ENCODE measurements at places on chromosomes 1 and 21.
A peak's percentile ranks its signal among the peaks of the same experiment; 100 is the strongest.

GRCh38 chr1:100387209-100387608 is 34.9 kb downstream of the CDC14A start:
- DNase-seq = no peak

- no peak for DNase-seq
Measured at GRCh38 chr1:87641996-87642395, 313.3 kb downstream of the LMO4 start.

DNA sequence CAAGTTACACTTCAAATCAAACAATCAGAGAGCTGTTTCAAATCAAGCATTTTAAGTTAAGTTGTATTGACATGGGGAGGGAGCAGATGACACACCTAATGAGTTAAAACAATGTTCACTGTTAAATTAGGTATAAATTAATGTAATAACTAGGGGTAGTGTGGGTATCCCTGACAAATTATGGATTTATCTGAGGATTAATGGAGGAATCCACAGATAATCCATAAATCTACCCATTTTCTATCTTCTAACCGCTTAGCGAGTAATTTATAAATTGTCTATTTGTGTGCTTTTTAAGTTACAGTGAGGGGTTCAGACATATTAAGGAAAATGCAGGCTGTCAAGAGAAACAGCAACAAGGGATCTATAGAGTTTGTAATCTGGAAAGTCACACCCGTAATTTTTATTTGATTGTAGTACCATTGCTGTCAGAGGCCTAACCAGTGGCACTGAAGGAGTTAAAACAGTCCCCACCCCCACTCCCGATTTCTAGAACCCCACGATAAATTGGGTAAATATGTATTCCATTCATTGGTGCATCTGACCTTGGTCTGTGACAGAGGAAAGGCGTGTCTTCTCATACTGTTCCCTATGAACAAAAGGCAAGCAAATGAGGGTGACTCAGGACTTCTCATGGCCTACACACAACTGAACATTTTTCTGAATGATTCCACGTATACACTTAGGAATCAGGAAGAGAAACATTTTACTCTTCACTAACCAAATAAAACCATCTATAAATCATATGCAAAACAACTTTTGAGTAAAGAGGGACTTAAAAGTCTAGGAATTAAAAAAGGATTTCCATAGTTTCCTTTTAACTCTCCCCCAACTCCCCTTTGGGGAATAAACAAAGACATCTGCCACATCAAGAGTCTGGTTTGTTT is 7.4 kb downstream of the IRF2BP2 start:
- peak; percentile 87 for DNase-seq

GRCh38 chr1:229370601-229371021 is 27.8 kb upstream of the CCSAP start:
- DNase-seq = no peak

- peak; percentile 32 for DNase-seq
Measured at GRCh38 chr1:199463521-199464127, 563.9 kb upstream of the NR5A2 start.

- peak; percentile 35 for DNase-seq
Measured at GRCh38 chr1:39047374-39048229, 21.5 kb downstream of the NDUFS5 start.

GRCh38 chr1:218475275-218475674 is 130.1 kb downstream of the TGFB2 start:
- no peak for DNase-seq

- DNase-seq = no peak
Measured at GRCh38 chr1:160827418-160827817, 31.4 kb downstream of the LY9 start.

DNA sequence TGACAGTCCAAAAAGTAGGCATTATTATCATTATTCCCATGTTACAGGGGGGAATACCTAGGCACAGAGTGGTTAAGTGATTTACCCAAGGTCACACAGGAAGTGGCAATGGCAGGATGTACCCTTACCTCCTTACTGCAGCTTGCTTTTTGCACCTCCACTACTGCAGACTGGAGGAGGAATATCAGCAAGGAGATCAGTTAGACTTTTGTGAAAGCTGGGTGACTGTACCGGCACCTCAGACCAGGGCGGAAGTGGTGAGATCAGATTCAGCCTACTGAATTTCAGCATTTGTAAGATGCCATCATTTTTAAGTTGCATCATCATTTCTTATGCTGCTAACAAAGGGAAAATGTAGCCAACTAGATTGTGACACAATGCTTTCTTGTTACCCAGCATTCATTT is 4.5 kb downstream of the ADARB1 start:
- no peak for DNase-seq

- DNase-seq = no peak
Measured at GRCh38 chr1:214213136-214213535, 67.8 kb upstream of the SMYD2 start.

DNA sequence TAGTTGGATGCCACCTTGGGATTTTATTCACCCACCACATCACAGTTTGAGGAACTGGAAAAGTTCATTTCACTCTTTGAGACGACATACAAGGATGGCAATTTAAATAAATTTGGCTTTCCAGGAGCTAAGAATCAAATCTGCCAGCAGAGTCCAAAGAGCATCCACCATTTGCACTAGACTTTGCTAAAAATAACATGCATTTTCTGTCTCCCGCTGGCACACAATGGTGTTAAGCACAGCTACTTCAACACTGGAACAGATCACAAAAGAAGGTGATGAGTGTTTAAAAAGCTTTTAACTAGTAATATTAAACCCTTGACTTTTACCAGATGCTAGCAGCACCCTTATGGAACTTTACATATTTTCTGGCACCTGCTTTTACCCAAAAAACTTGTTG is 44.6 kb downstream of the MAEL start:
- no peak for DNase-seq

DNA sequence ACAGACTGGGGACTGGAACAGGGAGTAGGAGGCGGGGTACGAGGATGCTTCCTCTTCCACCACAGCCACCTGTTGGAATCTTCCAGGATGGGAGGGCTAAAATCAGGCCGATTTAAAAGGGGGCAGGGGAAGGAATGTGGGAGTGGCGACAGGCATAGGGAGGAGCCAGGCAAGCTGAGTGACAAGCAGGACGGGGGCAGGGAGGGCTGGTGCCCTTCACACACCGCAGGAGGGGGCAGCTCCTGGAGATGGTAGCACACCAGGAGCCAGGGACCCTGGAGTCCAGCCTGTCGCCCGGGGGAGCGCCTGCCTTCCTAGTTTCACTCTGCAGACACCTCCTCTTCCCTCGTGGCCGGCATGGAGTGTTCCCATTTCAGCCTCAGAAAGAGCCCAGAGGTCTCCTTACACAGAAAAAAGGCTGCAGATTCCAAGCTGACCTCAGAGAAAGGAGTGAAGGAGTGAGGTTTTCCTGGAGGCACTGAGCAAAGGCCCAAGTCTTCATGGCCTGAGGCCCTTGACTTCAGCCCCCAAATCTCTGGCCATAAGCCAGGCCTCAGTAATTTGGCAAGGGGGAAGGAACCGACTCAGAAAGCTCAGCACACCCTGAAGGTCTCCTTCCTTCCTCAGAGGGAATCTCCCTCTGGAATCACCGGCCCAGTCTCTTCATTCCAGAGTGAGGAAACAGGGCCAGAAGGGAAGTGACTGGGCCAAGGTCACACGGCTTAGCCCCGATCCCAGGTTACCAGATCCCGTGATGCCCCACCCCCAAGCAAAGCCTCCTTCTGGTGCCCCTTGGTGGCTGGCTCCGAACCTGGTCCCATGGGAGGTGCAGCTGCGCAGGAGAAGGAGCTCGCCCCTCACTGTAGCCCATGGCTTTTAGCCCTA is 8.1 kb downstream of the BLACAT1 start:
- no peak for DNase-seq

DNA sequence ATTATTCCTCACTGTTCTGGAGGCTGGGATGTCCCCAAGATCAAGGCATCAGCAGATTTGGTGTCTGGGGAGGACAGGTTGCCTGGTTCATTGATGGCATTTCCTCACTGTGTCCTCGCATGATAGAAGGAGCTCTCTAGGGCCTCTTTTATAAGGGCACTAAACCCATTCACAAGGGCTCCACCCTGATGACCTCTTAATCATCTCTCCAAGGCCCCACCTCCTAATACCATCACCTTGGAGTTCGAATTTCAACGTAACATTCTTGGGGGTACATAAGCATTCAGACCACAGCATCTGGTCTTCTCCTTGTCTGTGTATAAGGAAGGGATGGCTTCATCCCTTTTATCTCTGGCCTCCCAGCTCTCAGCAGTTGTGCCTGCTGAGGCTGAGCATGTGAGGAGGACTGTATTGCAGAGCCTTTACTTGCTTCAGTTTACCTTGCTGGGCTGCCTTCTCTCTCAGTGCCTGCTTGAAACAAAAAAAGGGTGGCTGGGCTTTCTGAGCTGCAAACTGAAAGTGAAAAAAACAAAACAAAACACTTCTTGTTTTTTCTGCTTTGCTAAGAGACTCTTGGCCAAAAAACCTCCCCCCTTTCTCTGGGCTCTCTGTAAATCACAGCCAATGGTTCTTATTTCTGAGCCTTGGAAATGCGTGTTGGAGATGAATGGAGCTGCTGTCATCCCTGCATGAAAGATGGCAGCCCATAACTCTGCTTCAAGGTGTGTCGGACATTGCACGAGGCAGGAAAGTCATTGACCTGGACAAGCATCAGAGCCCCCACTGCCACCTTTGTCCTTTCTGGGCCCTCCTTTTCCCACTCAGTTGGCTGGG is 75.8 kb downstream of the RHOU start:
- no peak for DNase-seq

- no peak for DNase-seq
Measured at GRCh38 chr1:18641005-18641941, 10.6 kb downstream of the PAX7 start.

DNA sequence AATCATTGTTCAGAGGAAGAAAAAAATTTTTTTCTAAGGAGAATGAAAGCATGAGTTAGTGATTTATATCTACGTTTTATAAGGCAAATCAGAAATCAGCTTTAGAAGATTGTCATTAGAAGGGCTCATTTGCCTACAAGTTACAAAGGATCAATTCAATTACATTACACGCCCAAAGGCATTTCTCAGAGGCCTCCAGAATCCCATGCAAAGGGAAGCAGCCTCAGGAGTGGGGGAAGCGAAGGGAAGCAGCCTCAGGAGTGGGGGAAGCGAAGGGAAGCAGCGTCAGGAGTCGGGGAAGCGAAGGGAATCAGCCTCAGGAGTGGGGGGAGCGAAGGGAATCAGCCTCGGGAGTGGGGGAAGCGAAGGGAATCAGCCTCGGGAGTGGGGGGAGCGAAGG is 206.2 kb downstream of the GREM2 start:
- no peak for DNase-seq

GRCh38 chr1:154550657-154551056 is 7.8 kb downstream of the UBE2Q1 start:
- DNase-seq = no peak

GRCh38 chr1:99700020-99700419 is 54.1 kb downstream of the PALMD start:
- DNase-seq = no peak

DNA sequence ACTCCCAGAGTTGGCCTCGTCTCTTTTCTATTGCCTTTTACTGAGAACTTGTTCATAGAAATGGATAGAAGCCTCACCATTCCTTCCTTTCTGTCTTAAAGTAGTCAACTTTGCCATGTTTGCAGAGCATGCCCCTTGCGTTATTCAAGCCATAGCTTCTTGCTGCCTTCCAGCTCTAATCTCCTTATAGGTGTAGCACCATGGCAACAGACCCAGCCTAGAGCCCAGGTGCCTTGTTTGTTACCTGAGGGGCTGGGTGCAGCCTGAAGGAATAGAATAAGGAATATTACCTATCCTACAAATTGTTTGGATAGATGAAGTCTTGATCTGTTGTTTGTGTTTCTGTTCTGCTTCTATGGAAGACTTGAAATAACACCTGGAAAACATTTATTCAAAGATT is 59.9 kb downstream of the CLEC20A start:
- DNase-seq = no peak
